Adipose tissue (tissue), 3 donors: ENCODE measurements at places on chromosomes 16 and 17. TPM values are rescaled to one million over a fixed set of nuclear protein-coding genes. Genes with fewer than 3 reads are reported as not detected.

C16orf92 gene
- polyA plus RNA-seq: not detected

NHLRC4 gene
- polyA plus RNA-seq: 0.61 TPM

BCO1 gene
- 0.06 TPM for polyA plus RNA-seq

CNTNAP4 gene
- not detected for polyA plus RNA-seq

IRX5 gene
- not detected for polyA plus RNA-seq

TMEM220 gene
- 18.1 TPM for polyA plus RNA-seq
